CD4-positive, CD25-positive, alpha-beta regulatory T cell (primary cell): ENCODE measurements at places on chromosomes 2 and 18. TPM values are rescaled to one million over a fixed set of nuclear protein-coding genes. Genes with fewer than 3 reads are reported as not detected.
A peak's percentile ranks its signal among the peaks of the same experiment; 100 is the strongest.

DNA sequence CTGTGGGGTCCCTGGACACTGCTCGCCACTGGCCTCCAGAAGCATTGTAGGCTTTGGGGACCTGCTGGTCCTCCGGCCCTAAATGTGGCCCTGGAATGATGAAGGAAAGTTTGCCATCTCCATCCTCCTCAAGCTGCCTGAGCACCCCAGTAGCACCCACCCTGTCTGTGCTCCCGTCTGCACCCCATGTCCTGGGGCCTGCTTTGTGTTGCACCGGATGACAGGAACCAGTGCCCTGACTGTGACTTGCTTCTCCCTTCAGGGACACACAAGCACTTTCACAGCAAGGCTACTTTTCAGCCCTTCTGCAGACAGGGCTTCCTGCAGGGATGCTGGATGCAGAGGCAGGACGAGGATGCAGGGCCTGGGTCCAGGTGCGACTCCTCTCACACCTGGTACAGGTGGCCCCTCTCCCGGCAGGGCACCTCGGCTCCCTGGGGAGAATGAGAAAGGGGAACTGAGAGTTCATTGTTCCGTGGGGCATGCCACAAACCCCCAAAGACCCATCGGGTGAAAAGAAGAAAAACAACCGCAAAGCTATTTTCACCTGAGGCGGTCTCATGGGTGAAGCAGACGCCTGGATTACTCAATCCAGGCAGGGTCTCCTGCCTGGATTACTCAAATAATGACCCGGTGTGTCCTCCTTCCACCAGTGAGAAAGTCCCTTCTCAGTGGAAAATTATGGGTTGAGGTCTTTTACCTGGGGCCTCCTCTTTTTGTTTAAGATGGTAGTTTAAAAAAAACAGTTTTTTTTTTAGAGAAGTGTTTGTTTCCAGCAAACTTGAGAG lies 74.9 kb downstream of the LONRF2 start:
- DNase-seq = no peak

GRCh38 chr18:56036741-56037140 lies 448.7 kb upstream of the TCF4 start:
- no peak for DNase-seq

GRCh38 chr2:222290736-222291484 lies 7.9 kb downstream of the PAX3 start:
- DNase-seq = no peak

DNA sequence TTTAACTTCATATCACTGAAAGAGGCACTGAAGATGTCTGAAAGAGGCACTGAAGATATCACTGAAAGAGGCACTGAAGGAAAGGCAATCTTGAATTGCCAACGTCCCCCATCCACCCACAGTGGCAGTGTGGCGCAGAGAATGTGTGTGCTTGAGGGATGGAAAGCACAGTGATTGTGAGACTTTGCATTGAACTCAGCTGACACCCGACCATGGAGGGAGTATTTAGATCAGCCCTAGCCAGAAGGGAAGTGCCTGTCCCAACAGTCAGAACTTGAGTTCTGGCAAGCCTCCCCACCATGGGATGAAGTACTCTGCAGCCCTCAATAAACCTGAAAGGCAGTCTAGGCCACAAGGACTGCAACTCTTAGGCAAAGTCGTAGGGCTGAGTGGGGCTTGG lies 33.8 kb downstream of the MAP4K3 start:
- no peak for DNase-seq

- no peak for DNase-seq
Measured at GRCh38 chr2:1375794-1376193, 37.5 kb upstream of the TPO start.

DNA sequence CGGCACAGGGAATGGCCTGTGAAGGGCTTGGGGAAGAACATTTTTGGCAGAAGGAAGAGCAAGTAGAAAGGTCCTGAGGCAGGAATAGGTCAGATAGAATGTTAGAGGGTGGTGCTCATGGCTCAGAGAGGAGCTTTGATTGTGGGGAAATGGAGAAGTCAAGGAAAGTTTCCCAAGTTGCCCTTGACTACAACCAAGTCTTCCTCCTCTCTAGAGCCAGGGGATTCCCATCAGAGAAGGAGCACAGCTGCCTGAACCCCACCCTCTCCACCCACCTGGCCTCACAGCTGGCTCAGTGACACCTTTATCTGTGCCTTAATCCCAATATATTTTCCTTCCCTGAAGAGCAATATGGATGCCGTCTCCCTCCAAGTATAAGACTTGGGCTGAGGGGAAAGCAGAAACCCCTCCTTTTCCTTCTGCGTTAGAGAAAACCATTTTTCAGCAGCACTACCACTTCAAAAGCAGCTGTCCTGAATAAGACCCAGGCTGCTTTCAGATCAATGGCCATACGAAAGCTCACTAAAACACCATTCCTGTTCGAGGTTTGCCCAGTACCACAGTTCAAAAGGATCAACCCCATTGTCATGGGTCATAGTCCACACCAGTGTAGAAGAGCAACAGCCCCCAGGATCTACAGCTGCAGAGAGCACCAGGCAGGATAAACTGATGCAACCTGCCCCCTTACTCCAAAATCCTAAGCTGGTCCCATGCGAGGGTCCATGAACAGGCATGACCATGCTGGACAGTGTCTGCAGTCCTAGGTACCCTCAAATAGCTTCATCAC lies 199.6 kb downstream of the AFF3 start:
- DNase-seq = no peak

DNA sequence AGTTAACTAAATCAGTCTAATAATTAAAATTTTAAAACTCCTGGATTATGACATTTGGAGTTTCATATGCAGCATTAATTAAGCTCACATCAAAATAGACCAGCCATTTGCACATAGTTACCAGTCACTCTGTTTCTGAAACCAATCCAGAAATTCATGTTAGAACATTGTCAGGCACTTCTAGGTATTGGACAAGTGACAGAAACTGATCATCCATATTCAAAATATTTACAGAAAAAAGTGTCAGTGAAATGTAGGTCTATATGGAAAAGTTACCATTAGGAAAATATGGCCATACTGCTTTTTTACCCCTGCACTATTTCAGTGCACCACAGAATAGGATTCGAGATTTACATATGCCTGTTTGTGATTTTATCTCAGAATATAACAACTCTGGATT lies 33.4 kb downstream of the UPP2 start:
- DNase-seq = no peak

DNA sequence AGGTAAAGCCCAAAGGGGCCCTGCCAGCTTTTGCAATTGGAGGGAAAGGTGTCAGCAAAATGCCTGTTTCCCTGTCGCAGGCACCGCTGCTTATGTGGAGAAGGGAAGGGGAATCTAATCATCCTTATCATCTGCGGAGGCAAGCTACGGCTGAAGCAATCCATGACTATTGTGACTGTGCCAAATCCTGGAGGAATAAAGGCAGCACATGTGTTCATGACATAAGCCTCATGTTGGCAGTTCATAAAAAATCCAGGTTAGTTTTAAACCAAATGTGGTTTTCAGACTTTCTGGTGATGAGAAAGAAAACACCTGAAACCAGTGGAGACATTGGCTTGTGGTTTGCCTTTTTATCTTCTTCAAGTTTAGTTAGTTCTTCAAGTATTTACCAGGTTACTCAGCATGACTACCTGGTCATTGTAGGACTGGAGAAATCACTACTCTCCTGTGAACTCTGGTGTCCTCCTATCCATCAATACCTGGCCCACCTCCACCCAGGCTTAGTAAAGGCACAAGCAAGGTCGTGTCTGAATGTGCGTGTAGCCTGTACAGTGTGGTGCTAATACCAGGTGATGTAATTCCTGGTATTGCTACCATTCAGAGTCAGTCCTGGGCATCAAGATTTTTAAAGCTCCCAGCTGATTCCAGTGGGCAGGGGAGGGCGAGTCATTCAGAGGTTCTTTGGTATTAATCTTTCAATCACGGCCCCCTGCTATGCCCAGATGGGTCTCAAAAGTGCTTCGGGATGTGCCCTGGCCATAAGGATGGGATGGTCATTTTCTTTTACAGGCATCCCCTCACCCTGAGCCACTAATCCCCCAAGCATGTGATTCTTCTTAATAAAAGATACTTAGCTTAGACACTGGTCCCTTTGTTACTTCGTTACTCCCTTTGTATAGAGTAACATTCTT lies 96.8 kb downstream of the TGFA start:
- DNase-seq = no peak

DNA sequence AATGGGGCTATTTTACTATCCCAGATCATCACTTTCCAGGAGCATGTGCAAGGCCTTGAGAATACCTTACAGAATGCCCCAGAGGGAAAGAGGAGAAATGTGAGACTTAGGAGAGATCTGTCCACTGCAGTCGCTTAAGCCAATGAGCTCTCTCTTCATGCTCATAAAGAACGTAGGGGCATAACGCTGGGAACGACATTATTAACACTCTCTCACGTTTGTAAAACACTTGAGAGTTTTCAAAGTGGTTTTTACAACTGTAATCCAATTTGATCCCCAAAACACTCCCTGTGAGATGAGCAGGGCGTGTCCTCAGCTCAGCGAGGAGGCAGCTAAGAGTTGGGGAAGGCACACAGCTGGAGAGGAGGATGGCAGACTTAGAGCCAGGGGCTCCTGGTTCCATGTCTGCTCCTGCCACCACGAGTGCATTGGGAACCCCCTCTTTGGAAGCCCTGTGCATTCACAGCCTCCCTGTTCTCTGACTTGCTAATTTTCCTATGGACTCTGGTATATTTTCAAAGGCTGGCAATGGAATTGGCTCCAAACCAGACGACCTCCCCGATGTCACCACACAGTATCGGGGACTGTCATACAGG lies 97.4 kb downstream of the PLB1 start:
- no peak for DNase-seq

GRCh38 chr2:96175951-96176350 lies 30.7 kb upstream of the DUSP2 start:
- DNase-seq = no peak

GRCh38 chr2:37679072-37679695 lies 7.7 kb upstream of the CDC42EP3 start:
- no peak for DNase-seq

- DNase-seq = no peak
Measured at GRCh38 chr2:156445296-156446220, 9.4 kb downstream of the GPD2 start.

- DNase-seq = no peak
Measured at GRCh38 chr2:234793212-234793785, 158.5 kb upstream of the SH3BP4 start.

GRCh38 chr2:106147665-106148064 lies 46.4 kb downstream of the UXS1 start:
- peak; percentile 69 for DNase-seq

Gene ATRAID
- 338 TPM for polyA plus RNA-seq

Gene IL37
- not detected for polyA plus RNA-seq

Gene RAD51AP2
- not detected for polyA plus RNA-seq

Gene GALNT1
- 18.8 TPM for polyA plus RNA-seq

Gene CD28
- 184 TPM for polyA plus RNA-seq

Gene RAB6C
- polyA plus RNA-seq = not detected

Gene DGUOK
- polyA plus RNA-seq = 188 TPM

Gene LRRTM4
- polyA plus RNA-seq = not detected

Gene CAVIN2
- not detected for polyA plus RNA-seq
